ENCODE measurements at places on chromosomes 1 and 21.

GRCh38 chr1:12353981-12354380, 124.2 kb downstream of the VPS13D start:
- DNase-seq: no peak

DNA sequence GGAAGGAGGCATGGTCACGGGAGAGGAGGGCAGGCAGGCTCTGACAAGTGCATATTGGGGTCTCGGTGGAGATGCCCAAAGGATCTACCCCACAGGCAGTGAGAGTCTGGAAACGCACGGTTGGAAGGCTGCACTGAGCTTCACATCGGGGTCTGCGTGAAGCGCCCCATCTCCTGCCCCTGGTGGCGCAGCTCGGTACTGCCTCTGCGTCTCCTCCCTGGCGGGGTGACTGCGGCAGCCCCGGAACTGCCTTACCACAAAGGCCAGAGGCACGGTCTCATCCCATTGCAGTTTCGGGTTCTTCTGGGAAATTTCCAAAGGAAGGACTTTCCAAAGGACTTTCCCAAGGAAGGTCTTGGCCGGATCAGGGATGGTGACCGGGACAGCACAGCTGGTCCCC, 69.2 kb upstream of the AJAP1 start:
- DNase-seq: no peak

DNA sequence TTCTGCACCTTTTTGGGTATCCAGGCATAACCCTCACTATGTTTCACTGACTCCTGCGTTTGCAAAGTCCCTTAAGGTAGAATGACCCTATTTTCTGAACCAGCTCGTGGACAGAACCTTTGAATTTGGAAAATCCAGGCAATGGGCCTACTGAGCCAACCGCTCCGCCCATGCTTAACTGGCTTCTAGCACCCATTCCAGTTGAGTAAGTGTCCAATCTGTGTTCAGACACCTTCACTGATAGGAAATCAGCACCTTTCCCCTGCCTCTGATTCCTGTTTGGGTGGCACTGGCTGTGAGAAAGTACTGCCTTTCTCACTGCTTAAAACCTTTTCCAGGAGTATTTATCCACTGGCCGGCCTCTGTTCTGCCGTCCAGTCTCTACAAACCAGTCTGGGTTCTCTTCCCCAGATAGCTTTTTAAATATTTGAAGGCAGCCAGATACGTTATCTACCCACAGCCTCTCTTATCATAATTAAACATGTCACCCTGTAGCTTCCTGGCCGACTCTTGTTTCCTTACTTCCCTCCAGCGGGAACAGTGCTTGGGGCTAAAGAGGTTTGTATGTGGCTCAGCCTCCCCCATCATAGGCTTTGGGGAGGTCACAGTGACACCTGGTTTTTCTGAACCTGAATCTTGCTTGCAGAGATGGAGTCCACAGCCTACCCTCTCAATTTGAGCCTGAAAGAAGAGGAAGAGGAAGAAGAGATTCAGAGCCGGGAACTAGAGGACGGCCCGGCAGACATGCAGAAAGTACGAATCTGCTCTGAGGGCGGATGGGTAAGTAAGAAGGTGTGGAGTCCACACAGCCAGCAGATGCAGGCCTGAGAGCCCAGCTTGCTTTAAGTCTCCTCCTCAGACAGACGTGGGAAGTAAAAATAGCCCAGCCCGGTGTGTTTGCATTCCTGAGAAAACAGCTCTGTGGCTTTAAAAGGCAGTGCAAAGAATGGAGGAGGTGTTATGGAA, 1.3 kb downstream of the POGK start:
- DNase-seq: no peak

GRCh38 chr1:54699936-54700525, 15.6 kb upstream of the TTC4 start:
- no peak for DNase-seq

DNA sequence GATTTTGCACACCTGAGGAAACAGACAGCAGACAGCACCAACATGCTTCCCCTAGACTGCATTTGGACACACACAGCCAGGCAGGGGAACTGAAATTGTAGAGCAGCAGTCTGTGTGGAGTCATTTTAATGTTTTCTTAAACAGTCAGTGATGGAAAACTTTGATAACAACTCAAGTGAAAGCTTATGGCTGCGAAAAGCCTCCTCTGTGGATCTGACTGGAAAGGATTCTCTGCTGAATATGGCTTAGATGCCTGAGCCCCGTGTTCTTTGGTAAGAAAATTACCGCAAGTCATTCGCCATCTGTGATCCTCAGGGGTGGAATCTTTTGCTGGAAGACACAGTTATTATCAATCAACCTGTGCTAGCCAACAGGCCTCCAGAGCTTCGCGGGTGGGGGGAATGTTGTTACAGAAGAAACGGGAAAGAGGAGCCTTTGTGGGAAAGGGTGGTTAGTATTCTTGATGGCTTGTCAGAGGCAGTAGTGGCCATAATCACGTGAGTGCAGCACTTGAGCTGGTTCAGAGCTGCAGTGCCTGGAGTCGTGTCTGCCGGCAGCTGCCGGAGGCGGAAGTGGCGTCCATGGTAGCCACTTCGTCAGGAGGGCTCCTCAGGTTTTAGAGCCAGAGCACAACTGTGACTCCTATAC, 204.7 kb downstream of the ST6GALNAC3 start:
- DNase-seq: no peak

GRCh38 chr1:172180501-172181285, 239.8 kb upstream of the C1orf105 start:
- no peak for DNase-seq

DNA sequence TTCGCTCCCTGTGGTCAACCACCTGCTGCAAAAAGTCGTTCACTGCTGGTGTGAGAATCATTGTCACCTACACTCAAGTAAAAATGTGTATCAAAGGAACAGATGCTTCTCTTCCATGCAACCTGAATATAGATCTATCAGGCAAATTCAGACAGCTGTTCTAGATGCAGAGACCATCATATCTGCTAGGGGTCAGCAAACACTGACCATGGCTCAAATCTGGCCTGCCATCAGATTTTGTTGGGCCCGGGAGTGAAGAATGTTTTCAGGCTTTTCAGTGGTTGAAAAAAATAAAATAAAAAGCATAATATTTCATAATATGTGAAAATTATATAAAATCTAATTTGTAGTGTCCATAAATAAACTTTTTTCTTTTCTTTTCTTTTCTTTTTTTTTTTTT, 199.6 kb downstream of the RGS7 start:
- no peak for DNase-seq

DNA sequence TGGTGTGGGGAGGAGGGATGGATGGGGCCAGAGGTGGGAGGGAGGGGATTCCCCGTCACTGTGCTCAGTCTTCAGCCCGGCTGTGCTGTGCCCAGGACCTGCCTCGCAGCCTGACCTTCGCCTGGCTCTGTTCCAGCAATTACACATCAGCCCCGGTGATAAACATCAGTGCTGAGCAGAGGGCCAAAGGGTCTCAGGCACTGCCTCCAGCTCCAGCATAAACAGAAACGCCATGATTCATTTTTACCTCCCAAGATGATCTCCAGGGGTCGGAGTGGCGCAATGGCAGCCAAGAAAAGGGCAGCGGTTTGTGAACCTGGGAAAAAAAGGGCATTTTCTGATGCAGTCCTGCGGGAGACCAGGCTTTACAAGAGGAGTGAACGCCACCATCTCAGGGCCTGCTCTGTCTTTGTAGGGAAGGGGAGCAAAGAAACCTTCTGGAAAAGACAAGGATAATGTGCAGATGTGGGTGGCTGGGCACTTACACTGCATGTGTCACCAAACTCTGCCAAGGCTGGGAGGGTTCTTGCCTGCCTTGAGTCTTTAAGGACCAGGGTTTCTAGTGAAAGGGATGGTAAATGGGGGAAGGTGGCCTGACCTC, 28.1 kb downstream of the SHISA4 start:
- peak; percentile 91 for DNase-seq

DNA sequence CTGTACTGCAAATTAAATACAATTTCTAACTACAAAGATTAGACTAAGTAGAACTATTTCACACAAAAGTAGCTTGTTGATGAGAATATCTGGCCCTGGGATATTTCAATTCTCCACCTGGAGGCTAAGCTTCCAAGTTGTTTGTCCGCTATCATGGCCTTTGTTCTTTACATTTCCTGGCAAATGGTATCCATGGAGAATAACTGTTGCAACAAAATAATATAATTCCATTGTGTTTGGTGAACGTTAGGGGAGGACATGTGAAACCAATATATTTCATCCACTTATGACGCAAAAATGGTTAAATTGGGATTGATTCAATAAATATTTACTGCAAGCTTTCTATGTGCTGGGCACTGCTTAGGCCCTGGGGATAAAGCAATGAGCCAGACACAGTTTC, 565.4 kb downstream of the PTPRC start:
- no peak for DNase-seq

DNA sequence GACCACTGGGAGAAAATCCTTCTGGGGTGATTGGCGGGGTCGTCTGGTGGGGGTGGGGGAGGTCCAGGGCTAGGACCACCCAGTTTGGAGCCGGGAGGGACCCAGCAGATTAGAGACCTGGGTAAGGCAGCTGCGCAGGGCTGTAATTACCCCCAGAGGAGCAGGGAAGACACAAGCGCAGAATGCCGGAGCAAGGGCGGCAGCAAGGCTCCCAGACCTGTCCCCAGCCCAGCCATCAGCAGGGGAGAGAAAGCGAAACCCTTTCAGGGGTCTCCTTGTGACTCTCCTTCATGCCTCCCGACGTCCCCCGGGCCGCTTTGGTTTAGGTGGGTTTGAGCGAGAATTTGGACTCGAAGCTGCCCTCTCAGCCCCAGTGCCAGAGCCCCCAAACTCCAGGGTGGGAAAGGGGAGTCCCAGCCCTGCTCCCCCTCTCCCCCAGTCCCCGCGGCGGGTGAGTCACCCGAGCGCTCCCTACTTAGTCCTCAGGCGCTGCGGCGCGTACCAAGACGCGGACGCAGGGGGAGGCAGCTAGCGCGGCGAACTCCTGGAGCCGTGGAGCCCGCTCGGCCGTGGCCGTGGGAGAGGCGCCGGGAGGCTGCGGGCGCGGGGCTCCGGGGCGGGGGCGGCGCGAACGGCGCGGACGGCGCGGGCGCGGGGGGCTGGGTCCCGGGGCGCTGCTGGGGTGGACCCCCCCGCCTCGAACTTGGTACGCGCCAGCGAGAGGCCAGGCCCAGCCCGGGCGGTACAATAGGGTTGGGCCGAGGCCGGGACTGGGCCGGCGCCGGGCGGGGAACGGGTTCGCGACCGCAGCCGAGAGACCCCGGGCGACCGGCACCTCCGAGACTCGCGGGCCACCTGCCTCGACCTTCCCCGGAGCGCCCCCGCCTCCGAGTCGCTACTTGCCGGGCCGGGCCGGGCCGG, at the start of gene MAP7D1:
MAP7D1 (plus strand) TSS at position 753 of the 921 bp plus-strand sequence. CDS start 258 bp downstream, outside the sequence.
- DNase-seq: peak; percentile 73

DNA sequence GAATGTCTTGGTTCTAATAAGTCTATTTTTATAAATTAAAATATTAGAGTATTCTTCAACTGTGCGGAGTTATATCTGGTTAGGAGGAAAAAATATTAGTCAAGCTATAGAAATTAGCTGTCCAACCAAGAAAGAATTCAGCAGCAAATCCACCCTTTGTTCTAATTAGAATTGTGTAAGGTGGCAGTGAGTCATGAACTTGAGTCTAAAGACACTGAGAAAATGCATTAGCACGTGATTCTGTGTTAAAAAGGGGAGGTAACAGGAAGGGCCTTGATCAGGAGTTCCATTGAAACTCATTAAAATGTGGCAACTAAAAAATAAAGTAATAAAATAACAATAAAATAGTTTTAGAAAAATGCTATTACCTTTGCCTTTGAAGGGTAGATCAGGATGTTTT, 398.2 kb upstream of the RGS18 start:
- DNase-seq: no peak

GRCh38 chr21:42844411-42845113, 34.8 kb downstream of the WDR4 start:
- DNase-seq: no peak

DNA sequence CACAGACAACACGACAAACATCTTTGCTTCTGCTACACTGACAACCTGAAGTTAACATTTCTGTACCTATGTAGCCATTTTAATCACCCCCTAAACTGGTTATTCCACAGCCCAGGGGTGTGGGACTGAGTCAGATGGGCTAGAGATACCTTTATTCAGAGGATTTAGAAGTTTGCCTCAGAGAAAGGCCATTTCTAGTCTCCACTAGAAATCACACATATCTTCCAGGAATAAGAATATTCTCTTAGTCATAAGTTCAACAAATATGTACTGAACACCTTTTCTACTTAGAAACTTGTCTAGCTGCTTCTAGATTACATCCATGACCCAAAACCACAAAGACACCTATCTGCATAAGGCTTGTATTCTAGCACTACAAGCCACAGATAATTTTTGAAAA, 38.8 kb downstream of the ERG start:
- no peak for DNase-seq

DNA sequence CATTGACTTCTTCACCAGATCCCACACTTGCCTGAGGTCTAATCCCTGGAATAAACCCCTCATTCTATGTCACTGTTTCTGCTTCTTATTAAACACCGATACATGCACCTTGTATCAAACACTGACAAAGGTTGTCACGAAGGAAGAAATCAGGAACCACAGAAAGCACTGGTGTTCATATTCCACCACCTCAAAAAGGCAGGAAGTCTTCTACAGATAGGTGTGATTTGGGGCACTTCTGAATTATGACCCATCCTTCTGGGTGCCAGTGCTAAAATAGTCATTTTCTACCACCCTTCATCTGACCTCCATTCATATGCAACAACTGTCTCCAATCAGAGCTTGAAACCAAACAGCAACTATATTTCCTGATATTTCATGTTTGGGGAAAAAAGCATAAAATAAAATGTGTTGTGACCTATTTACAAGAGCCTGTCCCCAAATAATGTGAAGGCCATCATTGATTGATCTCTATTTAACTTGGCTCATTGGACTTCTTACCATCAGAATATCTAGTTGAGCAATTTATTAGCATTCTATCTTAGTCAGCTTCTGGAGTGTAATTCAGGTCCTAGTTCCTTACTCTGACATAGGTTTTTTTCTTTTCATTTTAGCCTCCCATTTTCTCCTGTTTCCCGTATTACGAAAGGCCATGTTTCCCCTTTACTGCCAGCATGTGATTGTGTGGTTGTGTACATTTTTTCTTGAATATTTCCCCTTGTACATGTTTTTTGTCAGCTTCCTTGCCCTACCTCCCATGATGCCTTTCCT, 43.1 kb downstream of the DUSP10 start:
- no peak for DNase-seq

DNA sequence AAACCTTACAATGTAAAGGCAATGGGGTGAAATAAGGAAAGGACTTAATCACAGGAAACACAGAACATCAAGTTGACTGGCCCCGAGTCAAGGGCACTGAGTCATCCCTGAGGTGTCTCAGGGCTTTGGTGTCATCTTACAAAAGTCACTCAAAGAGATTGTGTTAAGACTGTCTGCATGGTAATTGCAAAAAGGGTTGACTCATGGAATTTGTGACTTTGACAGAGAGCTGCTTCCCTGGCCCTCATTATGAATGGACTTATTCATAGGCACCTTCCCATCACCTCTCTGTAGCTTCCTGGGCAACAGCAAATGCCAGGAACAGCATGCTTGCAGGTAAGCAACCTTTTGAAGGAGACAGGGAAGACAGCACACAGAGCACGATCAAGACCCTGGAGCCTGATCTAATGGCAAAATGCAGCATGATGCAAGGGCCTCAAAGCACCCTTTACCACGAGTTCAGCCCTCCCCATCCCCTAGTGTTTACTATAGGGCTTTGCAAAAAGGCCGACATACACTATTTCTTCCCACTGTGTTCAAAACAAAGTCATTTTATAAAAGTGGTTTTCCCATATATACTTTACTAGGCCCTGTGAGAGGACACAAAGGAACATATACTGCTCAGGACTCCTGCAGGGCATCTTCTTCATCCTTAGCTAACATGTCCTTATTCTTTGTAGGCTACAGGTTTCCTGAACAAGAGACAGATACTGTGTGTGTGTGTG, 17.1 kb downstream of the ZP4 start:
- peak; percentile 87 for DNase-seq

- no peak for DNase-seq
Measured at GRCh38 chr1:37404711-37405110, 69.7 kb upstream of the ZC3H12A start.

GRCh38 chr1:6899621-6900020, 114.4 kb downstream of the CAMTA1 start:
- no peak for DNase-seq
